ENCODE measurements at places on chromosomes 4 and X.

DNA sequence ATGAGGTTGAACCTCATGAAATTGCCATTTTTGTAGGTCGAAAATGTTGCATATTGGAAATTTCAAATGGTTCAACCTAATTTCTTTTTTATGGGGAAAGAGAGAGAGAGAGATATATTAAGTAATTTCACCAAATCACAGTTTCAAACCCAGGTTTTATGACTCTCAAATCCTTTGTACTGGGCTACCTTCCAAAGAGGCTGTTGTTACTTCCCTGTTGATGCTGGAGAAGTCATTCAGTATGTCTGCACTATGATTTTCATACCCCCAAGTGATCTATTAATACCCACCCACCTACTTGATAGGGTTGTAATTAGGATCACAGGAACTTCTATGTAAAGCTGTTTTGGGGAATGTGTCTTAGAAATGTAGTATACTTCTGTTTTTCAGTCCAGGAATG, 109.9 kb downstream of the ZNF330 start:
- no peak for DNase-seq

- no peak for DNase-seq
Measured at GRCh38 chr4:8731364-8731763, 138.8 kb downstream of the CPZ start.

DNA sequence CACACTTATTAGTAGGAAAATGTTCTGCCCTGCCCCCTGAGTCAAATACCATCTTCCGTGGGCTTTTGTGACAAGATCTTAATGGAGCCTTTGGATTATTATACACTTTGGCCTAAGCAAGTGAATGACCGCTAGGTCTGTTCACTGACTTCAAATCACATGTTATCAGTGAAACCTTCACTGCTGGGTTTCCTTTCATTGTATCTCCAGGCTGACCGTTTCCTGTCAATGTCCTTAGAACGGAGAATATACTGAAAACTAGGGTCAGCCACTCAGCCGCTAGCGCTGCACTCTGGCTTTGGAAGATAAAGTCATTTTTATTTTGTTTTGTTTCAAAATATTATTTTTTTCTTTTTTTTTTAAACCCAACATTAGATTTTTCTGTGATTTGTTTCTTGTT, 107.0 kb upstream of the TLL1 start:
- no peak for DNase-seq

DNA sequence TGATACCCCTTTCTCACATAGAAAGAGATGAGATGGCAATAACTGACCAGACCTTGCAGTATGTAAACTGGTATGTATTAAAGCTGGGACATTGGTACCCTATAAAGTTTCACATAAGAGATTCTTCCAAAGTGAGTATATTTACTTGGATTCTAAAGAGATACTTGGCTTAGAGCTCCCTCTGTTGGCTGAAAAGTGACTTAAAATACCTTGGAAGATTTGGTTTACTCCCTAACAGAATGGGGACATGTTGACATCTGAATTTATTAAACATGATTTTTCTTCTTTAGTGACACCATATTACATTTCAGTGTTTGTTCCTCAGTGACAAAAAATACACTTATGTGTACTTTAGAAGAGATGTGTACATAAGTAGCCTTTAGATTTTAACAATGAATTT, 47.9 kb upstream of the RGN start:
- DNase-seq: peak; percentile 41

DNA sequence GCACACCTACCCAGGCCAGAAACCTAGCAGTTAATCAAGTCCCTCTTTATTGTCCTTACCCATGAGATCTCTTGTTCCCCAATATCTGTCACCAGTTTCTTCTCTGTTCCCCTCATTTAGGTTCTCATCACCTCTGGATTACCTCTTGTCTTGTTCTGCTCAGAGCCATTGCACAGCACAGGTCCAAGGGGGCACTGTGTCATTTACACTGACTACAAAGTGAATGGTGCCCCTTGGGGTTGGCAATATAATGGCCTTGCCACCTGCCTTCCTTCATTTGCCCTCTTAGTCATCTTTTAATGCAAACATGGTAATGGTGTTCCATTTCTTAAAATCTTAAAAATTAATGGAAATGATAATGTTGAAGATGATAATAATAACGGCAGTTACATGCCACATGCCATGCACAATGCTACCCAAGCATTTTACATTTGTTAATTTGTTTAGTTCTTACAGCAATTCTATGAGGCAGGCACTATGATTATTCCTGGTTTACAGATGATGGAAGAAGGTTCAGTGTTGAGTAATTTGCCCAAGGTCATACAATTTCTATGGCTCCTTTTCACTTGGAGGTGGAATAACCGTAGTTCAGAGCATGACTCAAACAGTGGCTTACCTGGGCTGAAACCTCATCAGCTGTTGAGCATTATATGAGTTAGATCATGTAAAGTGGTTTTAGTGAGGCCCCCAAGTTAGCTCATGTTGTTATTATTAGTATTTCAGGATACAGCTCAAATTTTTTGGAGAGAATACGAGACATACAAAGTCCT, 117.9 kb downstream of the RASL11B start:
- DNase-seq: no peak

GRCh38 chr4:64360664-64361398, 48.4 kb downstream of the TECRL start:
- DNase-seq: no peak

DNA sequence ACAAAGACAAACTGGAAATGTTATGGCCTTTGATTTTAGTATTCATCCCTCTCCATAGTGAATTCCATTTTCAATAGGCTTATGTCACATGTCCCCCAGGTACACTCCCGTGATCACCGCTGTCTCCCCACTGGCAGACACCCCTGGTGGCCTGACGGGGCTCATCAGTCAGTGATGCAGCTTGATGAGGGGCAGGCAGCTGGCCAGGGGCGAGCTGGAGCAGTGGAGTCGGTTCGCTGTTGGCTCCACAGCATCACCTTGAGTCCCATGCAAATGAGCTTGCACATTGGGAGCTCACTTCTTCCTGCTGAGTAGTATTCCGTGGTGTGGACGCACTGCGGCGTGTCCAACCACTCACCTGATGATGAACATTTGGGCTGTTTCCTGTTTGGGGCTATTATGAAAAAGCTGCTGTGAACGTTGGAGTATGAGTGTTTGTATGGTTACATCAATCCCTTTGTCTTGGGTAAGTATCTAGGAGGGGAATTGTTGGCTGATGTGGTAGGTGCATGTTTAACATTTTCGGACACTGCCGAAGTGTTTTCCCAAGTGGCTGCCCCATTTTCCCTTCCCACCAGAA, 5.2 kb downstream of the TREX2 start:
- DNase-seq: no peak

- DNase-seq: no peak
Measured at GRCh38 chr4:170671171-170671570, 581.4 kb upstream of the AADAT start.

GRCh38 chrX:118272242-118272641, 73.7 kb upstream of the WDR44 start:
- no peak for DNase-seq

GRCh38 chr4:13733817-13734216, 106.3 kb upstream of the BOD1L1 start:
- DNase-seq: no peak

DNA sequence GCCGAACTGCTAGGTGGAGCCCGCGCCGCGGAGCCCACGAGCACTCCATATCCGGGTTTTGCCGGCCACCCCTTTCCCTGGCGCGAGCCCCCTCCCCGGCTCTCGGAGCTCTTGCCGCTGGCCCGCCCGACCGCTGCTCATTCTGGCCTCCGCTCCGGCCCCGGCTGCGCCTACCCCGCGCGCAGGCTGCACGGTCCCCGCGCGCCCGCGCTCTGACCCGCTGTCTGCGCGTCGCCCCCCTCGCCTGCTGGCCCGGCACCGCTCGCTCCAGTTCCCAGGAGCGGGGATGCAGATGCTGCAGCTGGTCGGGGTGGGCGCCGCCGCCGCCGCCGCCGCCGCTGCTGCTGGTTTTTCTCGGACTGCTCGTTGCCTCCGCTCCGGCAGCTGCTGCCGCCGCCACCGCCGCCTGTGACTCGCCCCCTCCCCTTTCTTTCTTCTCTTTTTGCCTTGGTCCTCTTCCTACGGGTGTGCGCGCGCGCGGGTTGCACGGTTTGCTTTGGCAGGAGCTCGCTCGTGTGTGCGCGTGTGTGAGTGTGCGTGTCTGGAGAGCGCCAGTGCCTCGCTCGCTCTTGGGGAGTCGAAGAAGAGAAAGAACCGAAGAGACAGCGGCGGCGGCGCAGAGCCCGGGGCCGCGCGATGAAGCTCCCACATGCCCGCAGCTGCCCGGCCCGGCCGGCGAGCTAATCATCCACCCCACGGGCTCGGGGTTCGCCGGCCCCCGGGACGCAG, at the start of gene ADGRL3:
TSS of gene ADGRL3 (plus strand) at position 140 of the 729 bp plus-strand sequence.
- DNase-seq: peak; percentile 75

GRCh38 chr4:78624048-78624447, 72.5 kb downstream of the ANXA3 start:
- DNase-seq: no peak

DNA sequence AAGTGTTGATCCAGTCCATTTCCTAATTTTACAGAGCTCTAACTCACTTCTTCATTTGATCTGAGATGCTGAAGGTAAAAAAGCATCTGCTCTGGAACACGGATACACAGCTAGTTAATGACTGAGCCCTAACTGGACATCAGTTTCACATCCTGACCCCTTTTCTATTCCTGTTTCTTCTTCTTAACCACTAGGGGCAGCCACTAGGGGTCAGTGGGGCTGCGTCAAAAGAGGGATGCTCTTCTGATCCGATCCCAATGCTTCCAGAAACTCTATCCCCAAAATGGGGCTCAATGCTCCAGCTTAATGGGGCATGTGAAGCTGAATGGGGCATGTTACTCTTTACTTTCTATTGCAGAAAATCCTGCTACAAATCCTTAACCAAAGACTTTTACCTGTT, 33.4 kb upstream of the PHKA2 start:
- DNase-seq: peak; percentile 2

DNA sequence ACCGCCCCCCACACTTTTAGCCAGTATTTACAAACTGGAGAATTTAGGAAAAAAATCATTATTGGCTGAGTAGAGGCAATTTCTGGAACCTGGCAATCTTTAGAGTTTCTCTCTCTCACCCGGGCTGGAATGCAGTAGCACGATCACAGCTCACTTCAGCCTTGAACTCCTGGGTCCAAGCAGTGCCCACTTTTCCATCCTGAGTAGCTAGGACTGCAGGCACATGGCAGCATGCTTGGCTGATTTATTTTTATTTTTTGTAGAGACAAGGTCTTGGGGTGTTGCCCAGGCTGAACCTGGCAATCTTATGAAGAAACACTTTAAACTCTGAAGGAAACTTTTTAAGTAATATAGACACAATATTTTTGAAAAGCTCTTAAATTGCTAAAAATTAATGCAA, 120.1 kb downstream of the AFF1 start:
- DNase-seq: no peak

GRCh38 chrX:134797390-134797700, 139.1 kb upstream of the PLAC1 start:
- no peak for DNase-seq

GRCh38 chrX:121504153-121504552, 456.7 kb downstream of the GLUD2 start:
- DNase-seq: no peak

DNA sequence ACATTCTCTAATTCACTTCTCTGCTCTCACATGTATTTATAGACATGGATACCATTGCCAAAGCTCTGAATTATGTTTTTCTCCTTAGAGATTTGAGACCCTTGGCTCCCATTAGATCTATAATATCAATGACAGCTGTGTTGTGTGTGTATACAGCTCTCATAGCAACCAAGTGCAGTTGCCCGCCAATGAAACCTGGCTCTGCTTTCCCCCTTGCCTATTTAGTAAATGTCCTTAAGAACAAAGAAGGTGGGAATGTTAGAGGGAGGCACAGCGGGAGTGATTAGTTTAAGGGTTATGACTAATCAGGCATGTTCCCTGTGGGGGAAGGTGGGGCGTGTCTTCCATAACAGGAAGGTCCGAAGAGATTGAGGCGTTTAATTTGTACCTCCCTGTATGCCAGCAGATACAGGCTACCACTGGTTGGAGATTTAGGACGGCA, 100.5 kb upstream of the TBC1D9 start:
- no peak for DNase-seq

DNA sequence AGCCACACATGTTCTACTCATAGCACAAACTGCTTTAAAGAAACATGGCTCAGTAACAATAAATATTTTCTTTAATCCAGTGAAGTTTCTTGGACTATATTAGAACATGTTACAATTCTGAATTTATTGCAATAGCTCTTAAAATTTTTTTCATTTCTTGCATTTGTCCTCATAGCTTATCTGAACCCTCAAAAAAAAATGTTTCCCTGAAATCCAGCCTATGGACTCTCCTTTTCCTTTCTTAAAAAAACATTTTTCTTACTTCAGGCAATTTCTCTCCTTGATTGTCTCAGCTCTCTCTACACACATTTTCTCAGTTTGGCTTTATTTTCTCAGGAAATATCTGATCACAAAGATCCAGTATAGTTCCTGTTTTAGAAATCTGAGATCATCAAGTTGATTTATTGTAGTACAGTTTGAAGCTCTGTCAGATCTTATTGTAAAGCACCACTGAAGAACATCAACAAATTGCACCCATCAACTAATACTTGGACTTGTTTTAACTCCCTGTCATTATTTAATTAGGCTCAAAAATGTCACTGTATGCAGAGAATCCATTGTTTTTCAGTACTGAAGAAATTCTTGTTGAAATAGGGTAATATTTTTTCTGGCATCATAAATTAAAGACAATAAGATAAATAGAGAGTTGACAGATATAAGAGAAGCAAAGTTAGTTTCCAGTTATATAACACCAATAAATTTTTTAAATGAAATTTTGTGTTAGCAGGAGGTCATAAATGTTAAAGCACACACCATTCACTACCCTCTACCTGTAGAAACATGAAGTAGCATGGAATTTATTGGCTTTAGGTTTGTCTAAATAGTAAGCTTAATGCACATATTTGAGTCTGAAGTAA, 317.7 kb downstream of the ARHGAP24 start:
- no peak for DNase-seq

- DNase-seq: no peak
Measured at GRCh38 chr4:184734758-184735157, 862 bp upstream of the CENPU start.

GRCh38 chr4:151677193-151677592, 83.6 kb downstream of the GATB start:
- no peak for DNase-seq

DNA sequence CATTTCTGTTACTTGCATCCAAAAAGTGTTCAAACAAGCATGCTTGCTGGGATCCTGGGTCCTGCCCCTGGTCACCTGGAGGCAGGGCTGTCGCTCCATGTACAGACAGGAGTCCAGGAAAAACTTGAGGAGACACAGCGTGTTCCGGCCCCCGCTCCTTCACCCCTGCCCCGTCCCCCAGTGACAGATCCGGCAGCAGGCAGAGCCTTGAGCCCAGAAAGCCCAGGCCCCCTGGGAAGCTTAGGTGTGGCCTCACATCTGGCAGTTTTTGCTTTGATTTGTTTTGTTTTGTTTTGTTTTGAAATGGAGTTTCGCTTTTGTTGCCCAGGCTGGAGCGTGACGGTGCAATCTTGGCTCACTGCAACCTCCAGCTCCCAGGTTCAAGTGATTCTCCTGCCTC, 67.0 kb downstream of the TRMT44 start:
- no peak for DNase-seq

GRCh38 chrX:22689290-22689689, 310.5 kb upstream of the DDX53 start:
- no peak for DNase-seq

- DNase-seq: no peak
Measured at GRCh38 chrX:78693012-78693411, 33.9 kb upstream of the RTL3 start.
